ENCODE measurements at places on chromosomes 4 and X.

DNA sequence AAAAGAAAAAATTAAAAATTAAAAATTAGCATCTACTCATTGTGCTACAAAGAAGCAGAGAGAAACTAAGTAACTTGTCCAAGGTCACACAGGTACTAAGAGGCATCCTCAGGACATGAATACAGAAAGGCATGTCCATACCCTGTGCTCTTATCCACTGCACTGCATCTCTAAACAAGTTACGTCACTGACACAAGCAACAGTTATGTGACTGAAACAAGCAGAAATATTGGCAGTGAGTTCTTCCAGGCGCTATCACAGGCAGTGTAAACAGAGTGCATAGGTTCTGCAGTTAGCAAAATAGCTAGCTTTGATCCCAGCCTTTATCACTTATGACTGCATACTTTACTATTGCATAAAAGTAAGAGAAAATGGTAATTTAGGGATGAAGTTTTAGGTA, 7.9 kb downstream of the VEGFC start:
- no peak for DNase-seq

- no peak for DNase-seq
These were observed at the start of gene MAGEB6 for GRCh38 chrX:26192204-26192603. MAGEB6 (plus strand) TSS chrX:26192440; CDS start chrX:26193847, 1,407 bp downstream.

DNA sequence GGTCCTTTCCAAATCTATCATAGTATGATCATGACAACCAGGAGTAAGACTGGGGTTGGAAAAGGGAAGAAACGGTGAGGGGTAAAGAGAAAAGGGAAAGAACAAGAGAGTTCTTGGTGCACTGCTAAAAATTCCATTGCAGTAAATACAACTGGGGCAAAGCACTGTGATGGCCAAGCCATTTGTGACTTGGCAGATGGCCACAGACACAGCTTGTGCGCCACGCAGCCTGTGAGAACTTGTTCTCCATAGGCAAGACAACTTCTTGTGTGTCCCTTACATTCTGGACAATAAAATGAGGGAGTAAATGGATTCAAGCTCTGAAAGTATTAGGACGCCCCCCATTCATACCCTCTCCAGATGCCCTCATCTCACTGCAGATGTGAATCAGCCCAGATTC, 10.9 kb downstream of the MFAP3L start:
- no peak for DNase-seq

GRCh38 chr4:65825116-65825753, 154.9 kb upstream of the EPHA5 start:
- DNase-seq: no peak

GRCh38 chrX:72126539-72127140, 5.1 kb downstream of the RTL5 start:
- peak; percentile 62 for DNase-seq
